ENCODE measurements at places on chromosomes 1 and 21.

DNA sequence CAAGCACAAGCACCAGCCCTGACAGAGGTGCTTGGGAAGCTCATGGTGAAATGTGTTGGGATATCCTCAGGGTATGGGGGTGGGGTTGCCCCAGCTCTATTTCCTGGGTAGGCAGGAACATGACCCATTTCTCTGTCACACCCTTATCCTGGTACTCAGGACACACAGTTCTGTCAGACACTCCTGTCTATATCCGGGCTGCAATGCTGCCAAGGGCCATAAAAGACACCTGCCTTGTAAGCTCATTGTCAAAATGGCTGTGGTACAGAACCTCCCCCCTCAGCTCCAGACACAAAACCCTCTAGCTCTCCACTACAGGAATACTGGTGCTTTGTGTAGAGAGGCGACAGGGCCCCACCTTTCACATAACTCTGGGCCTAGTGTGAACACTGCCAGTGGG is 636.7 kb downstream of the PLA2G4A start:
- no peak for DNase-seq

DNA sequence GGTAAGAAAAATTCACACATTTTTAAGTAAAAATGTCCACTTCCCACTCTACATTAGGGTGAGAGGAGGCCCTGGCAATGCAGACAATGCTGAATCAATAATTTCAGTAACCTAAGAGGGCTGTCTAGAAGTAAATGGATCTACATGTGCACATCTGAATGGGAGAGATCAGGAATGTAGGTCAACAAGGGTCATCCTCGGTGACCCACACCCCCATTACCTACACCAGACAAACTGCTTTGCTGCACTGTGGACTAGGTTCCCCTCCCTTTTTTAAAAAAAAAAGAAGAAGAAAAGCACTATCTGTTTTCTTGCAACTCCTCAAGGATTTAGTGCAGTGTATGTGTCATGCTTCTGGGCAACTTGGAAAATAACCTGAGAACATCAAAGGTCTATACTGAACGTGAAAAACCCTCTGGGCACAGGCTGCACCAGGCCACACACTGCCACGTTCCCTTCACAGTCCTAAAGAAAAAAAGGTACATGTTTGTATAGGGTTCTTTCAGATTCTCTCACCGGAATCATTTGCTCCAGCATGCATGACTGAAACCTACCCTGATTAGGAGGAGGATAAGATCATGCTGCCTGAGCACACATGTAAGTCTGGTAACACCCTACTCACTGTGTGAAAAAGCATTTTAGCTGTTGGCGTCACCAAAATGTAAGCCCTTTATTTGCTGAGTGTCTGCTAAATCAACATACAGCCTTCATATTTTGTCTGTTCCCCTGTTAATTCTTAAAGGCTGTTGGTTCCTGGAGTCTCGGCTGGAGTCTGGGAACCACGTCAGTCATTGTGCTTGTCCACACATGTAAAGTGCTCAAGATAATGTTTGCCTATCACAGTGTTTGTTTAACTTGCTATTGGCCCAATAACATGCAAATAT is 341.0 kb downstream of the SMYD3 start:
- no peak for DNase-seq

DNA sequence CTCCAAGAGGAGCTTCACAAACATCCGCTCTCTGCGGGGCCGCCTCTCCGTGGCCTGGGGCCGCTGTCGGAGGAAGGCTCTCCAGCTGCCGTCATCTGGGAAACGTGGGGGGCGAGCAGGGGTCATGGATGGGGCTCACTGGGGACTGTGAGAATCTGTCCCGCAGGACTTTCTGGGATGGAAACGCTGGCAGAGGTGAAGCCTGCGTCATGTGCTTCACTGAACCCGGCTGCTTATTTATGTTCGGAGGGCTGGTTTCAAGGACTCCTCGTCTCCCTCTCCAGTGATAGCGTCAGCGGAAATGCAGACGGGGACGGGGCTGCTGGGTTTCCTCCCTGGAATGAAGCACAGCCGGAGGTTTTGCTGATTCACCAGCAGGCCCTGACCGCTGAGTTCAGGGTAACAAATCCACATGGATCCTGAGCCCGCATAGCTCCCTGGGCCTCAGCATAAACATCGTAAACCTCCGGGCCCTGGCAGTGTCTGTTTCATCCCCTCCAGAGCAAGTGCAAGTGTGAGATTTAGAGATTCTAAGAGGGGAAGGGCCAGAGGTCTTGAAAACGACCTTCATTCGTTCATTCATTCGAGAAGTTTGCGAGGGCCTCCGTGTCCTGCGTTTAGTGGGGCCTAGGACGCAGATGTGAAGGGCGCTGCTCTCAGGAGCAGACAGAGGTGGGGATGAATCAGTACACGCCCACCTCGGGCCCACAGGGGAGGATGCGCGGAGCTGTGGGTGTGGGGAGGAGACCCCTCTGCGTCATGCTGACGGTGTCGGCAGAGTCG is 7.0 kb upstream of the POFUT2 start:
- no peak for DNase-seq

DNA sequence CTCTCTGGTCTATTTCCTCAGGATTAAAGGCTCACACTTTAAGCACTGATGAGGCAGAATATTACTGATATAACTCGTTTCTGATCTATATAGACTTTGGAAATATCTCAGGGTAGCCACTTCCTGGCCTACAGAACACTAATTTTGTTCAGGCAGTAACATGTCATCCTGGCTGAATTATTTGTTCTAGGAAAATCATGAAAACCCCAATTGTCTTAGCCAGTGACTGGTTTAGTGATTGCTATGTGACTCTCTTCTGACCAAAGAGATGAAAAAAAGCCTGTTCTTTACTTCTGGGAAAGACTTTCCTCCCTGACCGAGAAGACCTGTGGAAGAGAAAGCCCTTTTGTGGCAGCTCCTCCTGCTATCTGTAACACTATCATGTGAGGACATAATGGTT is 453.7 kb downstream of the SETD4 start:
- no peak for DNase-seq

DNA sequence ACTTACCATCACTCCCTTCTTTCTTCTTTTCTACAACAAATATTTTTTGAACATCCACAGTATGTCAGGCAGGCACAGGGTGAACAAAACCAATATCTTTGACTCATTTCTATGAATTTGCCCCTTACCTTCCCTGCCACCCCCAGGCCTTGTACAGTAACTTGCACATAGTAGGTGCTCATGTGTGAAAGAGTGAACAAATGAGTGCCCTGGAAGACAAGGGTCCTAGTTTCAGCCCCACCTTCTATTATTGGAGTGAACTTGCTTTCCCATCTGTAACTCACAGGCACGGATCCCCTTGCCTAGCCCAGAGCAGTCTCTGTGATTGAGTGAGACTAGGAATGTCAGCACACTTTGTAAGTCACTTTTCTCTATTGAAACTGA is 12.8 kb downstream of the ZDHHC18 start:
- DNase-seq = no peak

GRCh38 chr1:168179438-168180147 is 831 bp downstream of the TIPRL start:
- no peak for DNase-seq

GRCh38 chr1:206476591-206476990 is 6.3 kb downstream of the IKBKE start:
- DNase-seq = no peak

GRCh38 chr1:111751906-111752575 is 3.7 kb upstream of the DDX20 start:
- DNase-seq = no peak

- DNase-seq = no peak
Observed at GRCh38 chr1:8571200-8571984, 246.0 kb downstream of the RERE start.

DNA sequence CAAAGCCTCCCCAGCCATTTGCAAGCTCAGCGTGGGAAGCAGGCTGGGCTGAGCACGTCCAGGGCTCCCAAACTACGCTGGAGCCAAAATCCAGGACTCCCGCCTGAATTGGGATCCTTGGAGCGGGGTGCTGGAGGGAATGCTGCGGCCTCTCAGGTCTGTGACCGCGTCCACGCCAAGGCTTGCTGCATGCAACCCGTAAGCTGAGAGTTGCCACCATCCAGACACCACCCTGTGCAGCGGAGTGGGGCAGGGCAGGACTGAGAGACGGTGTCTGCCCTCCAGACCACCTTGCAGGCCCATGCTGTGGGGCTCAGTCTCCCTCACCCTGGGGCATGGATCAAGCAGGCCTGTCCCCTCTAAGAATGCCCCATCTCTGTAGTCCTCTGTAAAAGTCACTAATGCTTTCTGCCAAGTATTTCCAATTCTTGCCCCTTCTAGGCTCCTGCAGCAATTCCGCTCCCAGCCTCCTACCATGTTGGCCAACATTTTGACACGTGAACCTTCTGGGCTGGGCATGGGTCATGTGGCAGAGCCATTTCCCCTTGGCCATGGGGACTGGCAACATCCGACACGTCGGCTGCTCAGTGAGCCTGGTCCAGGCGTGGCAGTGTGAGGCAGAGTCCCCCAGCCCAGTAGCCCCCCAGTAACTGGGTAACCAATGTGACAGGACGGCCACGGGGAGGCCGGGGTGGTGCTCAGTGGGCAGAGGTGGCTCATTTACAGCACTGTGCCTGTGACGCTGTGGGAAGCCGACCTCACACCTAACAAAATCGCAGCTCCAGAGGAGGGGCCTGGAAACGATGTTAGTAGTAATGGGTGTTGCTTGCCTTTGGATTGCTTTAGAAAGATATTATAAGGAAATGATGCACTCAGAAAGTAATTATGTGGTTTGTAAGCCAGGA is 57.9 kb upstream of the PDE9A start:
- DNase-seq = no peak

- no peak for DNase-seq
Observed at GRCh38 chr21:36047139-36047538, 13.2 kb downstream of the SETD4 start.
